ENCODE measurements at places on chromosomes 3 and 15.

- DNase-seq, result peak; percentile 16
Observed at GRCh38 chr15:48507416-48508065, 138.0 kb downstream of the FBN1 start.

GRCh38 chr3:161050935-161051334 lies 54.2 kb downstream of the B3GALNT1 start:
- DNase-seq, result no peak

DNA sequence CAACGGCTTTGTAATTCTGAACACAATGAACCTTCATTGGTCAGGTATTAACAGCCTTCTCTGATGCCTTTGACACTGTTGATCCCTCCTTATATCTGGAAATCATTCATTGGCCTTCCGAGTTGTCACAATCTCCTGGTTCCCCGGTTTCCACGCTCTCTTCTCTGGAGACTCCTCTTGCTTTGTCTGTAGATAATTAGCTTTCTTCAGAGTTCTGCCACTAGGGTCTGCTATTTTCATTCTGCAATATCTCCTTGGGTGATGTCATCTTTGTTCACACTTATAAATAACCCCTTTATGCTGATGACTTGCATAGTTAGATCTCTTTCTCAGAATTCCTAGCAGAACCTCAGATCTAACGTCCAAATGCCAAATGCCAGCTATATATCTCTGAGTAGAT lies 583.8 kb upstream of the ZNF717 start:
- DNase-seq, result no peak

DNA sequence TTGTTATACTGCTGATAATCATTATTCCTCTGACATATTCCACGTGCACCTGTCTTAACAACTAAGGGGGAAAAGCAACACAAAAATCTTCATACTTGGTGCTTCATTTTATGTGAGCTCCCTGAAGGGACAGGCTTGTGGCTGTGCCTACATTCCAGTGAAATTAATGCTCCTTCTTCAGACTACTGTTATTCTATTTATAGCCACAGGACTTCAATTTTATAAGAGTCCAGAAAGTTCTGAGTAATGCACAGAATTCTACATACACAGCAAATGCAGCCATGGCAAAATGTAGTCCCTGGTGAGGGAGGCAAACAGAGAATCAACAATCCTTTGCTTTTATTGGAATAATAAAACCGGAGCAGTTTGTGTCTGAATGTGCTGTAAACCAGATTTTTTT lies 417.1 kb downstream of the RBMS3 start:
- DNase-seq, result no peak

GRCh38 chr15:60843482-60843881 lies 364.5 kb upstream of the ICE2 start:
- DNase-seq, result no peak
